ENCODE measurements at places on chromosomes 12 and 14. TPM values are rescaled to one million over a fixed set of nuclear protein-coding genes. Genes with fewer than 3 reads are reported as not detected.

Gene SLC17A8
- 2.6 TPM for total RNA-seq

DNA sequence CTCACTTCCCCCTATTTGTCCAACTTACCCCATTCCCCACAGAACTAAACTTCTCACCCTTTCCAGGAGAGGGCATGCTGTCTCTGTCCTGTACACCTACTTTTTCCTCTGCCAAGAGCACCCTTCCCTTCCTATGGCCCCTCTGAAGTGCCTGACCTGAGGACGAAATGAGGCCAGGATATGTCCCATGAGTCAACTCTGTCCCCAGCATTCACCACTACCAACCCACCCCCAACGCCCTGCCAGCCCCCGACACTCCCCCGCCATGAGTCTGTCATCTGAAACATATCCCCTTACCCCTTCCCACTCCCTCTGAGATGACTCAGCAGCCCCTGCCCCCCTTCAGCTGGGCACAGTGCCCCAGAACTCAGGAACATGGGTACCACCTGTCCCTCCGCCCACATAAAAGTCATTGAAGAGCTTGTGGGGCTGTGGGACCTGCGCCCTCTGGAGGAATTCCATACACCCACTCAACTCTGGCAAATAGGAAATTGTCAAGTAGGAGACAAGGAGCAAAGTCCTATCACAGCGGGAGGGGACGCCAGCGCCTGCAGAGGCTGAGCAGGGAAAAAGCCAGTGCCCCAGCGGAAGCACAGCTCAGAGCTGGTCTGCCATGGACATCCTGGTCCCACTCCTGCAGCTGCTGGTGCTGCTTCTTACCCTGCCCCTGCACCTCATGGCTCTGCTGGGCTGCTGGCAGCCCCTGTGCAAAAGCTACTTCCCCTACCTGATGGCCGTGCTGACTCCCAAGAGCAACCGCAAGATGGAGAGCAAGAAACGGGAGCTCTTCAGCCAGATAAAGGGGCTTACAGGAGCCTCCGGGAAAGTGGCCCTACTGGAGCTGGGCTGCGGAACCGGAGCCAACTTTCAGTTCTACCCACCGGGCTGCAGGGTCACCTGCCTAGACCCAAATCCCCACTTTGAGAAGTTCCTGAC lies 26.3 kb downstream of the ITGA7 start:
- no peak for DNase-seq

DNA sequence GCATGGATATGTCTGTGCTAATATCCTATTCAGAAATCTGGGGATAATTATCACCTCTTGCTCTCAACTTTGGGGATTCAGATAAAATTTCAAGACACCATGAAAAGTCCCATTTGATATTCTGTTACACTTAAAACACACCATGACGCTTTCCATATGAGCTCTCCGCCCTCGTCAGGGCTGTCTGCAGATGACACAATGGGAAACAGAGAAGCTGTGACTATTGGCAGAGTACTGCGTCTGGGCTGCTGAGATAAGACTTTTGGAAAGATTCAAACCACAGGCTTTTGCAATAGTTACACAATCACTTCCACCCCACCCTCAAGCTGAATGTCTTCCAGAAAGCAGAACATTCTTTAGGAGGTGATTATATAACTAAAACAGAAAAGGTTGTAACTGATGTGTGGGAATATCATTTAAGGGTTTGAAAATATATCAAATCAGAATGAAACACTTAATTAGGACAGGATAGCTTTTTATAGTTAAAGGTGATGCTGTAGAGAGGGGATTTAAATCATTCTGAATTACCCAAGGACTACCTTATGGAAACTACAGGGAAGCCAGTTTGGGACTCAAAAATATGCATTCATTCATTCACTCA lies 75.3 kb upstream of the TMPO start:
- DNase-seq: no peak

DNA sequence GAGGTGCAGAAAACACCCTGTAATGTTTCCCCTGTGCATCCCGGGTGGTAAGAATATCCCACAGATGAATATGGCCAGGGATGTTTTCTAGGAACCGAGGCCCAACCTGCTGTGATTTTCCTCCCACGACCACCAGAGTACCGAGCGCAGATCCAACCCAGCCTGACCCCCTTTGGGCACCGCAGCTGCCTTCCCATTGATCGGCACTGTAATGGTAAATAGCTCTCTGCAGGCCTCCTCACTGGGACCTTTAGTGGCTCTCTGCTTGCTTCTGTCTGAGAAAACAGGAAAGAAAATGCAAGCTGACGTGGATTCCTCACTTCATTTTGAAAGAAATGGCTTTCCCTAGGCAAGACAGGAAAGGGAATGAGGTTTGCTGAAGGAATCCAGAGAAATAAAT lies 2.4 kb upstream of the RAB15 start:
- no peak for DNase-seq

DNA sequence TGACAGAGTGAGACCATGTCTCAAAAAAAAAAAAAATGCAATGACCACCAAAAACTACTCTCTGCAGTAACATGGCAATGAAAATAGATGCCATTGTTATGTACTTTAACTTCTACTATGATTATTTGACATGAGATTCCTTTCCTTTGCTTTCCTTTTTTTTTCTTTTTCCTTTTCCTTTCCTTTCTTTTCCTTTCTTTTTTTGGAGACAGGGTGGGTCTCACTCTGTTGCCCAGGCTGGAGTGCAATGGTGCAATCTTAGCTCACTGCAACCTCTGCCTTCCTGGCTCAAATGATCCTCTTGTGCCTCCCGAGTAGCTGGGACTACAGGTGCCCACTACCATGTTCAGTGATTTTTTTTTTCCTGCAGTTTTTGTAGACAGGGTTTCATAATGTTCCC lies 24.9 kb upstream of the ETFBKMT start:
- DNase-seq: no peak

DNA sequence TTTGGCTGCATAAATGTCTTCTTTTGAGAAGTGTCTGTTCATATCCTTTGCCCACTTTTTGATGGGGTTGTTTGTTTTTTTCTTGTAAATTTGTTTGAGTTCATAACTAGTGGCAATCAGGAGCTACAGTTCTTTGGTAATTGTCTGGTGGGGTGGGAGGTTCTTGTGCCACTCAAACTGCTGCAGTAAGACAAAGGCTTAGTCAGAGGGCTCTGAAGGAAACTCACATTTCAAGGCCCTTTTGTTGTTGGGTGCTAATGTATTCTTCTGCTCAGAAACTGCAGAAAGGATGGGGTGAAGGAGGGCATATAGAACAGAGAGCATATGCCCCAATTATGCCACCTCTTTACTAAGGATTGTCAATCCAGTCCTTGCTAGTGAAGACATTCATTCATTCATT lies 21.9 kb downstream of the MYRFL start:
- DNase-seq: no peak
